ENCODE measurements at places on chromosomes 11 and 22. TPM values are rescaled to one million over a fixed set of nuclear protein-coding genes. Genes with fewer than 3 reads are reported as not detected.

DNA sequence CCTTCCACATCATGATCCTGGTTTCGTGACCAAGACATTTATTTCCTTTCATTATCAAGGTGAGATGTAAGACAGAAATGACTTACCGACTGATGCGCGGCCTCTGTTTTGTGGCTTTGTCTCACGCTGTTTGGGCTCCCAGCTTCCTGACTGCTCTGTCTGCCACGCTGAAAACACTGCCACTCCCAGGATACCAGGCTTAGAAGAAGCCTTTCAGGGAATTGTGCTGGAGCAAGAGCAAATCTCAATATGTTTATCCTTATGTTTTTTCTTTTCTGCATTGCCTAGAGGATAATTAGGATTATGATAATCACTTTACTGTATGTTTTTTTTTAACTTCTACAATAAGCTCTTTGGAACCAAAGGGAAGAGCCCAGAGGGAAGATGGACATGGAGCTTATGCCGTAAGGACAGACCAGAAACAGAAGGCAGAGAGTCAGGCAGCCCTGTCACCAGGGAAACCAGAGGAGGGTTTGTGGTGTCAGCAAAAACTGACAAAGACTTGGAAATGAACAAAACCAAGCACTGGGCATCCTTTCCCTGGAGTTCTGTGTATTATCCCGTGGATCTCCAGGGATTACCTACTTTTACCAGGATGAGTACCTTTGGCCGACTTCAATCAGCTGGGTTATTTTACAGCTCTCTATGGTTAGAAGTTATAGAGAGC, 68.2 kb upstream of the ISX start:
- DNase-seq, result no peak

GRCh38 chr22:29702000-29702930, 17.5 kb upstream of the CABP7 start:
- DNase-seq, result no peak

DNA sequence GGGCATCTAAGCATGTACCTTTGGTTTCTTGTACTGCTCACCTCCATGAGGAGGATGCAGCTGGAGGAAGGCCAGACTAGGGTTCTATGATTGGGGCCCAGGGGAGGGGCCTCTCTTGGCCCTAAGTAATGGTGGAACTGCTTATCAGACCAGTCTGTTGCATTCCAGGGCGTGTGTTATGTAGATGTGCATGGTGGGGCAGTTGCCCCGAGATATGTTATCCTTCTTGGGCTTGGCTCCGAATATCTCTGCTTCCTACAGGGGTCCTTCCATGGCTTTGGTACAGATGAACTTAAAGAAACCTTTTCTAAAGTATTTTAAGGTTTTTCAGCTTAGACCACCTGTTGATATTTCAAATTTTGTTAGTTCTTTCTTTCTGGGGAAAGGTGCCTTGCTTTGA, 126.0 kb downstream of the SWAP70 start:
- no peak for DNase-seq

DNA sequence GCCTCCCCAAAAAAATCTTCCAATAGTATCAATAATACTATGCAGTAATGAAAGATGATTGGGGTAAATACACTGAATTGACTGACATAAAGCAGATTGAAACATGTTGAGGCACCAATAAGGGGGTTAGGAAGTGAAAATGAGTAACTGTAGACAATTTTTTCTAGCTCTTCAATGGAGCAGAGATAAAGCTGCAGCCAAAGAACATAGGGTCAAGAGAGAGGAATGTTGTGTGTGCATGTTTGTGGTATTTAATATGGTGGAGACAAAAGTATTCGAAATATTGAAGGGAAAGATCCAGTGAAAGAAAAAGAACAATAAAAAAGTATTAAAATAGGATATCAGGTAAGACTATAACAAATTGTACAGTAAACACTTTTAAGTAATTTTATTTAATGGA, 450.0 kb upstream of the CCDC179 start:
- DNase-seq, result no peak

DNA sequence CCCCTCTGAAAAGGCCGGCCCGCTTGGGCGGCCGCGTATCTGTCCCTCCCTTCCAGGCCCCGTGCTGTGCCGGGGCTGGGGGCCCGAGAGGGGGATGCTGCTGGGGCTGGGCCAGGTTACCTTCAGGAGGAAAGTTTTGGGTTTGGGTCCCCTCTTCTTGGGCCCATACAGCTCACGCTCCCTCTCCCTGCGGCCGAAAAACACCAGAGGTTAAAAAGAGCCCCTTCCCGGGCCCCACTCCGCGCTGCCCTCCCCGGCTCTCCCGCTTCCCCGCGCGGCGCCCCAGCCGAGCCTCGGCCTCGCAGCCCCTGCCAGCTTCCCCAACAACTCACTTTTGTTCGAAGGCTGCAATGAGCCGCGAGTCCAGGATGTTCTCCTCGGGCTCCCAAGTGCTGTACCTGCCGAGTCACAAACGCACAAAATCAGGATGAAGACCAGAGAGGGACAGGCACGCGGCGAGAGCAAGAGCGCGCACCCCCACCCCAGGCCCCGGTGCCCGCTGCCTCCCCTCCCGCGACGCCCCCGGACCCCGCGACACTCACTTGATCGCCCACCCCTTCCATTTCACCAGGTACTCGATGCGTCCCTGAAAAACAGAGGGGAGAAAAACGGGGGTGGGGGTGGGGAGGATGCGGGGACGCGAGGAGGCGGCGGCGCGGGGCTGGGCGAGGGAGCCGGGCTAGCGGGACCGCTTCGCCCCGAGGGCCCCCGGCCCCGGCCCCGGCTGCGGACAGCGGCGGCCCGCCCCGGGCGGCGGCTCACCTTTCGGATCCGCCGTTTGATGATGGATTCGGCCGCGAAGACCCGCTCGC, 450 bp downstream of the CBX6 start:
- no peak for DNase-seq

The MPZL3 gene
- 3.9 TPM for total RNA-seq

GRCh38 chr11:76614471-76615179, 55.9 kb downstream of the LRRC32 start:
- DNase-seq, result no peak

The RPL3 gene
- 2,865 TPM for total RNA-seq

- no peak for DNase-seq
Measured at GRCh38 chr11:20489948-20490347, 102.4 kb downstream of the PRMT3 start.
